ENCODE measurements at places on chromosomes 2 and 18.
A peak's percentile ranks its signal among the peaks of the same experiment; 100 is the strongest.

DNA sequence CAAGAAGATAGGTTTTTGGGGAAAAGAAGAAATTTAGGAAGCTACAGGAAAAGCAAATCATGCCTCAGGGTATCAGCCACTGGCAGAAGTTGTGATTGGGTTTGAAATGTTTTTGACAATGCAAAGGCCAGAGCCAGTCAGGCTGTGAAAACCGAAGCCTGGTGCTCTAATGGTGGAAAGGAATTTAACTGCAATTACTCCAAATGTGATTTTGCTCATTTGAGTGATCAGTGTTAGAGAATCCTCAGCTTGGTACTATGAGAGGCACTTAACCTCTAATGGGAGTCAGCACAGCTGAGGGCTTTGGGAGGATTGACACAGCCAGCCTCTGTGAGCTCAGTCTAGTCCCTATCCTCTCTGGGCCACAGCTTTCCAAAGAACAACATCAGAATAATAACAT is 176.5 kb downstream of the LRRTM1 start:
- DNase-seq: no peak

DNA sequence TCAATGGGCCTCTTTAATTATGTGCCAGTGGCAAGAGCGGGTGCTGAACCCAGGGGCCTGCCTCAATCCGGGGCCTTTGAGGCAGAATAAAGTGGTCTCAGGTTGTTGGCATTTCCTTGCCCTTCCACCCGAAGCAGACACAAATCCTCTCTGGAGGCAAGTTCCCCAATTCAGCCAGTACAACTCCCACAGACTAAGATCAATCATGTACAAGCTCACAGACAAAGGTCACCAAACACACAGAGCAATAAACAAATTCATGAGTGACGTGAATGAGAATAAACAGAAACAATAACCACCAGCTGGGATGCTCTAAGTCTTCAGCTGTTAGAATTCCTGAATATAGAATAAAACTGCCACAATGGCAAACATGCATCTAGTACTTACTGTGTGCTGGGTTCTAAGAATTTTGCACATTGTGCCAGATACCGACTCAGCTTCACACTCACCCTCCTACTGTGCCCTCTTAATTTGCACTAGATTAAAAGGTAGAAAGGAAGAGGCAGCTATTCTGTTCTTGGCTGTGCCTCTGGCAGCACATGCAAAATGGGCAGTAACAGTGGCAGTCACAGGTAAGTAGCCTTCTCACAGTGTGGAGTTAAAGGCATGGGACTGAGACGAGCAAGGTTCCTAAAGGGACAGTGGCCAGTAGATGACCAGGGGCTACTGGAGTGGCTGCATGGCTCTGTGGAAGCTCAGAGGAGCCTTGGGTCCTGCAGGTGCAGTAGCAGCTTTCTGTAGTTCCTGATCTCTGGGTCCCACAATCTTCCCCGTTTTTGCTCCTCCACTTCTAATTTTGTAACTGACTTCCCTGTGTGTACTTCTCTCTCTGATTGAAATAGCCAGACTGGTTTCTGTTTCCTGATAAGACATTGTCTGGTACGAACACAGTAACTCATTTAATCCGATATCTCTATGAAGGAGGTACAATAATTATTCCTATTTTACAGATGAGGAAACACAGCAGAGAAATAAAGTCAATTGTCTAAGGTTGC is 34.6 kb upstream of the IL1B start:
- no peak for DNase-seq

GRCh38 chr2:223768179-223768578 is 69.2 kb downstream of the AP1S3 start:
- DNase-seq: no peak

GRCh38 chr18:76431437-76432273 is 63.4 kb downstream of the ZNF516 start:
- no peak for DNase-seq

- DNase-seq: no peak
Observed at GRCh38 chr18:42533009-42533575, 578.1 kb downstream of the PIK3C3 start.

- no peak for DNase-seq
Observed at GRCh38 chr2:65227020-65227455, 593 bp upstream of the ACTR2 start.

GRCh38 chr2:149271575-149271974 is 58.8 kb upstream of the LYPD6 start:
- DNase-seq: no peak

GRCh38 chr18:14927701-14928100 is 179.7 kb downstream of the ANKRD30B start:
- DNase-seq: no peak

GRCh38 chr2:238438856-238439849 is 12.4 kb downstream of the ASB1 start:
- peak; percentile 50 for DNase-seq

DNA sequence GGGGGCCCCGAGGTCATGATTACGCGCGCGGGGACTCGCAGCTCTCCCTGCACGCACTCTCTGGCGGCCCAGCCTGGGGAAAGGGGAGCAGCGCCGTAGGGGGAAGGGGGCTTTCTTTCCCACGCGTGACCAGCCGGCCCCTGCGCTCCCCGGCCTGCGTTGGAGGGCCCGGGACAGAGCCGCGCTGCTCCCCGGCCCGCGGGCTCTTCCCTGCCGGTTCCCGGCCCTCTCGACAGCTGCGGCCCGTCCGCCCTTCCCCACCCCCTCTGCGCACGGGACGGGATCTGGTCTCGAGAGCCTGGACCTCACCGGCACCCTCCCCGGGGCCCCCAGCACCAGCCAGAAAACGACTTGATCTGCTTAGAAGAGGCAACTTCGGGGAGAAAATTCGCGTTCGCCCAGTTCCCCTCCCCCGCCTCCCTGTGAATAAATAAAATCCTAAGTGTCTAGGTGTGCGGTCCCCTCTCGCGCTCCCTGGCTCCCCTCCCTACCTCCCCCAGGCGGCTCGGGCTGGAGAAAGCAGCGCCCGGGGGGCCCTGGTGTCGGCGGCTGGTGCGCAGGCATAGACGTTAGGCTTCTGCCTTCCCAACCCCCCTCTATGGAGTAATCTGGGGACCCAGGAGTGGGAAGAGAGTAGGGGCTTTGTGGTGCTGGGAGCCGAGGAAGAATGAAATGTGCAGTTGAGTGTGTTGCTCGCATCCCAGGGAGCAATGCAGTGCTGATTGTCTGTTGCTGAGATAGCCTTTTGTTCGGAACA is 803 bp upstream of the FIGN start:
- no peak for DNase-seq

- no peak for DNase-seq
Observed at GRCh38 chr2:233303252-233303651, 4.4 kb upstream of the SAG start.

DNA sequence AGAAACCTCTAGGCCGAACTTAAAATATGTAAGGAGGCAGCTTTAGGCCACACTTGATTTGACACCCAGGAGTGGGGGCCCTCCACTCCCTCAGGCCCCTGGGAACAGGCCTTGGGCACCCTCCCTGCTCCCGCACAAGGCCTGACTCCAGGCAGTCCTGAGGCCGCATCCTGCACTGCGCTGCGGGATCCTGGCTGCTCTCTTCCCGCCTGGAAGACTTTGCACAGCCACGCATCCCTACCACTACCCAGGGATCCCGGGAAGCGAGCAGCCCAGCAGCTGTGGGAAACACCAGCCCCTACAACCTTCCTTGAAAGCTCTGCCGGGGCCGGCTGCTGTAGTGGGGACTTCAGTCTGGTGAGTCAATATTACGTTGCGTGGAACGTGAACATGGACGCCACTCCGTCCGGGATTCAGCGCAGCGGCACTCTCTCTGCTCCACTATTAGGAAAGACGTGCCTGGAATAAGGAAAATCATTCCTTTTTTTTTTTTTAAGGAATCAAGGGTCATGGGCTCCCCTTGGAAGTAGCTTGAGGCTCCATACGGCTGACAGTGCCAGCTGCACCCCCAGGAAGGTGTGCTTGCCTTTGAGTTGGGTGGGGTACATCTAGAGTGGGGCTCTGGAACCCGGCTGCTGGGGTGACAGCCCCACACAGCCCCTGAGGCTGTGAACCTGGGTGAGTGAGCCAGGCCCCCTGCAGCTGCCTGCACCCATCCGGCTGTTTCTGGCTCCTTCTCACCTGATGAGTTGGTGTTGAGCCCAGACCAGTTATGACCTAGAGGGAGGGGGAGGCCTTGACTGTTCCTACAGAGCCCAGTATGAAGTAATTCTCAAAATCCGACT is 119.2 kb upstream of the TMEM18 start:
- no peak for DNase-seq

DNA sequence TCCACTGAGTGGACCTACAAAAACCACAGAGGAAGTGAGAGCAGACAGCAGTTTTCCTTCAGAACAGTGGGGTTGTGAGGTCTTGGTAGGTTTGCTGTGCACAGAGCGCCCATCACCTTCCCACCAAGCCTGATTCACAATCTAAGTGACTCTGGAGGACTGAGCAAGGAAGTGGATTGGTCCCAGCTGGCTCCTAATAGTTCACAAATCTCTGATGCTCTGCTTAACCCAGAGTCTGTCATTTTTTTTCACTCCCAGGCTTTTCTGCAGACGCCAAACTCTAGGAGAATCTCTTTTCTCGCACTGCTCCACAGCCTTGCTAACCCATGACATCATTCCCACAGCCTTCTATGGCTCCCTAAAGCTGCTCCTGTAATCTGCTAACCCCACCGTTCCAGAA is 280.4 kb downstream of the C1D start:
- no peak for DNase-seq

DNA sequence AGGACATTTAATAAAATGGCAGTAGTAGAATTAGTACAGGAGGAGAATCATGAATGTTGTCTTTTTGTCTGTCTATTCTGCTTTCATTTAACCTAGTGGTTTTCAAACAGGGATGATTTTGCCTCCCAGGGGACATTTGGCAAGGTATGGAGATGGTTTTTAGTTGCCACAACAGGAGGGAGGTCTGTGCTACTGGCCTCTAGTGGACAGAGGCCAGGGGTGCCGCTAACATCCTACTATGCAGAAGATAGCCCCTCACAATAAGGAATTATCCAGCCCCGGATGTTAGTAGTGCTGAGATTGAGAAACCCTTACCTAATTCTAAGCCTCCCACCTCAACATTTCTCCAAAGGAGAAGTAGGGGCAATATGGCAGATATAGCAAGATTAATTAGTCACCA is 18.3 kb downstream of the FASTKD2 start:
- no peak for DNase-seq

- DNase-seq: no peak
Observed at GRCh38 chr2:14126846-14127245, 505.7 kb upstream of the LRATD1 start.

GRCh38 chr2:144379851-144380311 is 140.0 kb downstream of the ZEB2 start:
- DNase-seq: no peak

DNA sequence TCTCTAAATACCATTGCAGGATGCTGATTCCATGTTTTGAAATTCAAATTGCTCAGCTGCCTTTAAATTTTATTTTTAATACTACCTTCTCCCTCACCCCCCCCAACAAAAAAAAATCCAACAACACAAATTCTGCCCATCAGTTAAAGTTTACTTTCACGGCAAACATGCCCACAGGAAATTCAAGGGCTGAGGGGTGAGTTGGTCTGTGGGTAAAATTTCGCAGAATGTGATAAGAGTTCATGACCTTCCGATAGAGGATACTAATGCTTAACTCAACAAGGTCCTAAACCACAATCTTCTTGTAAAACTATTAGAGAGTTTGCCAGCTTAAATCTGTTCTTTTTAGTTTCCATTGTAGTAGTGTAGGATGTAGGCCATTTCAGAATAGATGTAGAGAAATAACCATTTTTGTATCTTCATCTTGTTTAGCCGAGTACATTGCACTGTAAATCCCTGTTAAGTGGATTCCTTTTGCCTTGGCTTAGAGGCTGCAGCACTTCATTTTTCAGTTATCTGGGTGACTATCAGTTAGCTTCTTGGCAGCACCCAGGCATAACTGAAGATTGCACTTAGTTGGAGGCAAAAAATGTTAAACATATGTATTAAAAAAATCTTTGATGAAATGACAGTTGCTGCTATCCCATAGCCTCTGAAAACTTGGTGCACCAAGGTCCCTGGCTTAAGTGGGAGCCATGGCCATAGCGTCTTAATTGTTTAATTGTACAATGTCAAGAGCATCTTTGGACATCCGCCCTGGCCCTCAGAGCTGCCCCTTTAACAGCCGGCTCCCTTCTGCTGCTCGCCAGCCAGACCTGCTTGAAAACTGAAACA is 232.3 kb downstream of the HAUS1 start:
- no peak for DNase-seq

DNA sequence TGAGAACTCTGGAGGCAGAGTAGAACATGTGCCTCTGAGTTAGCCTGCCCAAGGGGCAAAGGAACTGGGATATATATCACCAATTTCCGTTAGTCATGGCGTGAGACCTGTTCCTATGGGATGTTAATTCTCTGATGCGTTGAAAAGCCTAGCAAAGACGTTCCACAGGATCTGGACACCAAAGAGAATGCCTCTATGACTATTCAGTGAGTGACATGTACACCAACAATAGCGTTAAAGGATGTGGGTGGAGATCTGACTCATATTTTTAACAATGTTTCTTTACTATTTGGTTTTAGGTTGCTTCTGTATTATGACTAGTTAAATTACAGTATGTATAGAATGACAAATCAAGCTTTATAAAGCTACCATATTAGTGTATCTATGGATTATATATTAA is 320.9 kb upstream of the MC4R start:
- no peak for DNase-seq

DNA sequence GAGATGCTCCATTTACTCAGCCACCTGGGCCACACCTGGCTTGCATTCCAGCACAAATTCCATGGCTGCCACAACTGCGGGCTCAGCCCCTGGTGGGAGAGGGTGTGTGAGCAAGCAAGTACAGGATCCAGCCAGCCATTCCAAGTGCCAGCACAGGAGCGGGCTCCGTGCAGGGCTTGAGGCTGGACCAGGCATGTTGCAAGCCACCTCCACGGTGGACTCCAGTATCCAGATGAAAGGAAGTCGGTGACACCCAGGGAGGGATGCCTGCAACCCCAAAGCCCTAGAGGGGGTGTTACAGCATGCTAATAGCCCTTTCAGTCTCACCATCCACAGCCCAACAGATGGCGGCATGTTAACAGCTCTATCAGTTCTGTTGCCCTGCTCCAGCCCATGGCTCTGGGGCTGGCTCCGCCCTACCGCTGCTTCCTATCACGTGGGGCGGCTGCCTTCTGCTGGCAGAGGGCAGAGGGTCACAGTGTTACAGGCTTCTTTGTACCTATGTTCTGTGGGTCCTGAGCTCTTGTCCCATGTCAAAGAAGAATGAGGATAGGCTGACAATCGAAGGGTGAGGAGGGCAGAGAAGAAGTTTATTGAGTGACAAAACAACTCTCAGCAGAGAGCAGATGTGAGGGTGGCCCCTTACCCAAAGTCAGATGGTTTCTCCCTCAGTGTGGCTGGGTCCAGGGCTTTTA is 11.7 kb upstream of the GORASP2 start:
- no peak for DNase-seq

- no peak for DNase-seq
Observed at GRCh38 chr2:185161701-185162100, 563.4 kb downstream of the ZNF804A start.

- DNase-seq: no peak
Observed at GRCh38 chr2:72973566-72974435, 56.5 kb downstream of the EMX1 start.

GRCh38 chr2:215437614-215438013 is 1.7 kb upstream of the FN1 start:
- no peak for DNase-seq

Measured in activated CD4-positive, CD25-positive, alpha-beta regulatory T cell treated with anti-CD3 and anti-CD28 coated beads, Interleukin-2, amount 50 U/mL, for 72 hours (primary cell).